Stimulated activated CD4-positive, alpha-beta T cell treated with anti-CD3 and anti-CD28 coated beads, Interleukin-12 subunit alpha, Interleukin-12 subunit beta, amount 100 ng/mL, for 24 hours (primary cell): ENCODE measurements at places on chromosomes 16 and 17.

- DNase-seq = no peak
Observed at GRCh38 chr16:23595246-23595950, 718 bp downstream of the NDUFAB1 start.

DNA sequence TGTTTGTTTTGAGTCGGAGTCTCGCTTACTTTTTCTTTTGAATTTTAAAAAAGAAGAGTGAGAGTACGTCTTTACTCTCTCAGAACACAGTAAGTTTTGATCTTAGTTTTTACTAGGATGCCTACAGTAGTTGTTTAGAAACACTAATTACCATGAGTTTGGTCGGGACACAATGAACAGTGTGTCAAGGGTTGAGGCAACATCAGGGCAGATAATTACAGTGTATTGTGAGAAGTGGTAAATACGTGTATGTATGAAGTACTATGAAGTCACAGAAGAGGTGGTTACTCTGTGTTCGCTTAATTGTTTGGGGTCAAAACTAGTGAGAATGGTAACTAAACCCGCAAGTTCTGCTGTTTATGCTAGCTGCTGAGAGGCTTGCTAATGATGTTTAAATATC lies 18.2 kb downstream of the PAFAH1B1 start:
- DNase-seq = no peak

DNA sequence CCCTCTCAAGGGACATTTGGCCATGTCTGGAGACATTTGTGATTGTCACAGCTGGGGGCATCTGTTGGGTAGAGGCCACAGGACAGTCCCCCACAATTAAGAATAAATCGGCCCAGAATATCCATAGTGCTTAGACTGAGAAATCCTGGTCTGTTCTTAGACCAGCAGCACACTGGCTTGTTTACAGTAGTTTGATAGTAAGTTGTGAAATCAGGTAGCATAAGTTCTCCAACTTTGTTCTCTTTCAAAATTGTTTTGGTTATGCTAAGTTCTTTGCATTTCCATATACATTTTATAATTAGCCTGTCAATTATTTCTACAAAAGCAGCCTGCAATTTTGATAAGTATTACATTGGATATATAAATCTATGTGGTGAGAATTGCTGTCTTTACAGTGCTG lies 6.8 kb downstream of the MGRN1 start:
- no peak for DNase-seq

GRCh38 chr16:12090151-12090530 lies 113.6 kb downstream of the SNX29 start:
- DNase-seq = no peak

DNA sequence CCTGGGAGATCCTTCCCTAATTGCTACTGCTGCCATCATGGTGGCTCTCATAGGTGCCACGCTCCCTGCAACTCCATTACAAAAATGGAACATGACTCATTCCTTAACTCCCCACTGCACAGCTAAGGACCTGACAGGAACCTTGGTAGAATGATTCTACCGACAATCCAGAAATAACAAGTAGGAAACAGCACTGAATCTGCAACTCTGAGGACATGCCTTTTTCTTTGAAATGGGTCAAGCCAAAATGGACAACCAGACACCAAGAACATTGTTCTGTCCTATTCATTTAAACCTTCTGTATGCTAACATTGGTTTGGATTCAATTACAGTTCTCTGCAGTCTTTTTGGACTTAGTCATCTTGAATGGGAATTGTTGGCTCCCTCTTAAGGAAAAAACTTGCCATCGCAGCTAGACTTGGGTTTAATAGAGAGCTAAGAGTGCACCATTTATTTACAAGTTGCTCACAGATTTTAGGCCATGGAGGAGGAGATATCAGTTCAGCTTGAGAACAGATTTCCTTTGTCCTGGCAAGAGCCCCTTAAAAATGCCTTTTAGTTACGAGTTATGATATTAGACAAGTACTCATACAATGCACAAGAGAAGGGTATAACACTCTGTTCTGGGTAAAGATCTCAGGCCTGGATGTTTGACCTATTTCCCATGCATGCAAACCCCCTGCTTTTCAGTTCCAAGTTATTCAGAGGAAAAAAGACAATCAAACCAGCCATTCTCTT lies 20.9 kb upstream of the NSRP1 start:
- no peak for DNase-seq

GRCh38 chr16:15897834-15898254 lies 9.4 kb upstream of the CEP20 start:
- peak; percentile 16 for DNase-seq

DNA sequence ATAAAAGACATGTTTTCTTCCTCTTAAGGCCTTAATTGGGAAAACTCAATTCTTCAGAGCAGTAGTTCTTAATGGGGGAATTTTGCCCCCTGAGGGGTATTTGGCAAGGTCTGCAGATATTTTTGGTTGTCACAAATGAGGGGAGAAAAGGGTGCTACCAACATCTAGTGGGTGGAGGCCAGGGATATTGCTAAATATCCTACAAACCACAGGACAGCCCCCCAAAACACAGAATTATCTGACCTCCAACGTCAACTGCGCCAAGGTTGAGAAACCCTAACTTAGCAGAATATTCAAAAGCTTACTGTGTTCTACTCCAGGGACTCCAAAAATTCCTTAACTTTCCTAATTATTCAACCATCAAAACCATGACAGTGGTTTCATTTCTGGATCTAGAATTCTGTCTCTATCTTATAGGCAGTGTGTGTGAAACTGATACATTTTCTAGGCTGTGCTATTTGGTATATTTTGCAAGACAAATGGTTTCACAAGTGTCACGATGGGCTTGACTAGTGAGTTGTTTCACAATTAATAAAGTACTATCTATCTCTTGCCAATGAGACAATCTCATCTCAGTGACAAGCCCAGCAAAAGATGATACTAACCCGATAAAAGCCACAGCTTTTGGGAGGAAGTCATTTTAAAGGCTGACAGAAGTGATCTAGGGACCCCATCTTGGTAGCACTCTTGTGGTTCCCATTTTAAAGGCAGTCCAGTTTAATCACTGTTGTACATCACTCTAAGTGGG lies 14.7 kb downstream of the TXNDC11 start:
- no peak for DNase-seq

DNA sequence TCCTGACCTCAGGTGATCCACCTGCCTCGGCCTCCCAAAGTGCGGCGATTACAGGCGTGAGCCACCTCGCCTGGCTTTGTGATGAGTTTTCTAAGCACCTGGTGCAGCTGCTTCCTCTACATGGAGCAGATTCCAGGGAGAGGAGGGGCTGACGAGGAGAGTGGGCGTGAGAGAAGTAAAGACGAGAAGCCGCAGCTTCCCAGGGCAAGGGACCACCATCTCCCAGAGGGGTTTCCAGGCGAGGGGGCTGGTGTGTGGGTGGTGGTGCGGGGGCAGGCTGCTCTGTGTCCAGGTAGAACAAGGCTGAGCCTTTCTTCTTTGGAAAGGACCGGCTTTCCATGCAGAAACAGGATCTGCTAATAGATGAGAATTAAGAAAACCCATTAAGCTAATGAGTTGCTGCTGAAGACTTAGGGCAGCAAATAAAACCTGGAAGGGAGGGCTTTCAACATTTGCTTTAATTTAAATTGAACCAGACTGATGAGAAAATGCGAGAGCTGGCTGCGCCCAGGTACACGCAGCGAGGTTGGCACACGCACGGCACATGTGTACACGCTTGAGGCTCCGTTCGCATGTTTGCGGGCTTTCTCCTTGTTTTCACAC lies 236.7 kb downstream of the RBFOX3 start:
- no peak for DNase-seq

GRCh38 chr17:19021622-19022083 lies 17.1 kb upstream of the FAM83G start:
- peak; percentile 32 for DNase-seq

GRCh38 chr16:19879241-19879792 lies 5.3 kb downstream of the GPRC5B start:
- DNase-seq = no peak

DNA sequence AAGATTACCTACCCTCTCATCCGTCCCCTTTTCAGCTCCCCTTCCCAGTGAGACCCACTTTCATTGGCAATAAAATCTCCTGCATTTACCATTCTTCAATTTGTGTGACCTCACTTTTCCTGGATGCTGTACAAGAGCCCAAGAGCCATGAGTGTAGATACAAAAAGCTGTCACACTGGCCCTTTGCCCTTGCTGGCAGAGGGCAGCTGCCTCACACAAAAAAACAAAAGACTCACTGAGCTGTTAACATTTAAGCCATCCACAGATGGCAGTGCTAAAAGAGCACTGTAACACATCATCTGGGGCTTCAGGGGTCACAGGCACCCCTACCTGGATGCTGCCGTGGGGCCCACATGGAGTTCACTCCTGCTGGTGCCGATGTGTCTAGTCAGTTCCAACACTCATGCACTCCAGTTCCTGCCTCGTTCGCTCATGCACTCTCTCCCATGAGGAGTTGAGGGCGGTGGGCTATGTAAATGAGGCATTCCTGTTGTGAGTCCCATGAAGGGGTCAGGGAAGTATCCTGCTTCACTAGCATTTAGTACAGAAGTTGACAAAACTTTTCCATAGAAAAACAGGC lies 123.1 kb downstream of the CA10 start:
- no peak for DNase-seq

DNA sequence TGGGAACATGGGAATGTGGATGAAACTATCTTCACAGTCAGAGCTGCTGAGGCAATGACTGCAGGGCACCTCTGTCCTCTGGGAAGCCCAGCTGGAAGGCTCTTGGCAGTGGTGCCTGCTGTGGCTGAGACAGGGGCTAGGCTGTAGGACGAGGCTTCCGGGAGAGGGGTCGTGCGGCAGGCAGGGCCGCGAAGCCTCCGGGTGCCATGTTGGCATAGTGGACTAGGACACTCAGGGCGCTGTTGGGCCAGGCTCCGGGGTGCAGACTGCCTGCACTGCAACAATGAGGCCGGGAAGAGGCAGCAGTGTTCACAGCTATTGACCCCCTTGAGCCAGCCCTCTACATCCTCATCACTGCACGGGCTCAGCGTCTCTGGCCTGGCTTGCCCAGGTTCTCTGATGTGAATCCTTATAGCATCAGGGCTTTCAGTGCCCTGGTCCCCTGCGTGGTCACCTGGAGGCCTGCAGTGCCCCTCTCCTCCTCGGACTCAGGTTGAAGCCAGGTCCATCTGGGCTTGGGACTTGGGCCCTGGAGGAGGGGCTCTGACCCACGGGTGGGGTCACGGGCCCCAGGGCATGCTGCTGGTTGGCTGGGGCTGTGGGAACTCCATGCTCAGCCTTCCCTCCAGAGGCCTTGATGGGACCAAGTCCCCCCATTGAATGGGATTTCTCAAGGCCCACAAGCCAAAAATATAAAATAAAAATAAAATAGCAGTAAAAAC lies 91.6 kb downstream of the TNFRSF13B start:
- DNase-seq = no peak

GRCh38 chr17:49029801-49030200 lies 32.6 kb downstream of the IGF2BP1 start:
- no peak for DNase-seq

GRCh38 chr16:10228779-10229178 lies 46.6 kb upstream of the GRIN2A start:
- no peak for DNase-seq

DNA sequence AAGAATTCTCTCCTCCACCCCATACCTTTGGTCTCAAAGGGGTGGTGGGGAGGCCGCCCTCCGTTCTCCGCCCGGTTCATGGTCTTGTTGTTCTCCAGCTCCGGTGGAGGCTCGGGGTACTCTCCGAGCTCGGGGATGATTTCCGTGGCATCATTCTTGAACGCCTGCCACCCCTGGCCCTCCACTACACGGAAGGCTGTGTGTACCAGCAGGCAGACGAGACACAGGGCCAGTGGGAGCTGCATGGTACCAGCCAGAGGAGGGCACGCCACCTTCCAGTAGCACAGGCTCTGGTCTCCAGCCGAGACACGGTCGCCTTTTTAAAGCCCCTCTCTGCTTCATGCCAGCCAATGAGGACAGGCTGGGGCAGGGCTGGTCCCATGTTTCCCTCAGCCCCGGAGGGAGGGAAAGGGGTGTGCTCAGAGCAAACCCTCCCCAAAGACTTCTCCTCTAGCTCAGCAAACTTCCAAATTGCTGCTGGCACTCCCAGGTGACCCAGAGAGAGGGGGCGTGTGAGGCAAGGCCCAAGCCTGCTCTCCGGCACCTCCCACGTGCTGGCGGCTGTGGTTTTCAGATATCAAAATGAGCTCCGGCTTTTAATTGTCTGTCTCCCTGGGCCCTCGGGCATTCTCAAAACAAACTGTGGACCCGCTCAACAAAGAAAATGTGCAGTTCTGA lies at the start of gene SOST:
Gene SOST (minus strand): TSS at position 295 of the 678 bp plus-strand sequence. CDS start 50 bp downstream, at position 245.
- no peak for DNase-seq

- DNase-seq = no peak
Observed at GRCh38 chr16:54706406-54706805, 224.3 kb upstream of the IRX5 start.

DNA sequence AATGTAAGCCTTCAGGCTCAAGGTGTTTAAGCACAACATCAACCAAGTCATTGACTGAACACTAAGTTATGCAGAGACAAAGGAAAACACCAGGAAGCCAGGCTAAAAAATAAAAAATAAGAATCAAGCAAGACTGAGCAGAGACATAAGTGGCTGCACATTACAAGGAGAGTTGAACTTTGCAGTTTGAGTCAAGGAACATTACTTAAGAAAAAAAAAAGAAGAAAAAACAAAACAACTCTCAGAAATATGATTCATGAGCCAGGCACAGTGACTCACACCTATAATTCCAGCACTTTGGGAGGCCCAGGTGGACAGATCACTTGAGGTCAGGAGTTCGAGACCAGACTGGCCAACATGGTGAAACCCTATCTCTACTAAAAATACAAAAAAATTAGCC lies 168.1 kb downstream of the C16orf95 start:
- DNase-seq = no peak

DNA sequence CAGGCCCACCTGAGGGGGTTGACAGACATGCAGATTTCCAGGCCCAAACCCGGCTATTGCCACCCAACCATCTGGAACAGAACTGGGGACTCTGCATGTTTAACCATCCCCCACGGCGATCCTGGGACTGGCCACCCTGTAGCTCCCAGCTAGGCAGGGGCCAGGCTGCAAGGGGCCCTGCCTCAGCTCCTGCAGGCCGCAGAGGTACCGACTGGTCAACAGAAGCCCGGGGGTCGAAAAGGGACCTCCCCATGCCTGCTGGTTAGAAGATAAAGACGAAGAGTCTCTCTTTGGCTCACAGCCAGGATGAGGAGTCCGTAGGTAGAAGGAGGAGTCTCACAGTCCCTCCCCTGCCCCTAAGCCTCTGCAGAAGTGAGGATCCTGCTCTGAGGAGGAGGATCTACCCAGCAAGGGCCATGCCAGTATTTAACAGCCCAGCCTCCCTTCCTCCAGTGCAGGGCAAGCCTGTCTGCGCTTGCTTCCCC lies 223.4 kb upstream of the TNRC6C start:
- DNase-seq = no peak

DNA sequence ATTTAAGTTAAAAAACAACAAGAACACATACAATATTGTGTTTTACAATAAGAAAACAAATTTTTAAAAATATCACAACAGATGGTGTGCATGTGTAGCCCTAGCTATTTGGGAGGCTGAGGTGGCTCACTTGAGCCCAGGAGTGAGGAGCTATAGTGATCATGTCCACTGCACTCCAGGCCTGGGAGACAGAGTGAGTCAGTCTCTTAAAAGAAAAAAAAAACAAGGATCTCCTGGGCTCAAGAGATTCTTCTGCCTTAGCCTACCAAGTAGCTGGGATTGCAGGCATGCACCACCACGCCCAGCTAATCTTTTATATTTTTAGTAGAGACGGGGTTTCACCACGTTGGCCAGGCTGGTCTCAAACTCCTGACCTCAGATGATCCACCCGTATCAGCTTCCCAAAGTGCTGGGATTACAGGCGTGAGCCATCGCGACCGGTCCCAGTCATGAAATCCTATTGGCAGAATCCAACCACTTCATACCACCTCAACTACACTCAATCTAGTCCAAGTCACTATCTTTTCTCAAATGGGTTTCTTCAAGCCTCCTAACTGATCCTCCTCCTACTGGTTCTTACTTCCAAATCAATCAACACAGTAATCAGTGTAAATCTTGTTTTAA lies 55.0 kb downstream of the STH start:
- DNase-seq = no peak
